ENCODE measurements at places on chromosomes 5 and 9.
A peak's percentile ranks its signal among the peaks of the same experiment; 100 is the strongest.

DNA sequence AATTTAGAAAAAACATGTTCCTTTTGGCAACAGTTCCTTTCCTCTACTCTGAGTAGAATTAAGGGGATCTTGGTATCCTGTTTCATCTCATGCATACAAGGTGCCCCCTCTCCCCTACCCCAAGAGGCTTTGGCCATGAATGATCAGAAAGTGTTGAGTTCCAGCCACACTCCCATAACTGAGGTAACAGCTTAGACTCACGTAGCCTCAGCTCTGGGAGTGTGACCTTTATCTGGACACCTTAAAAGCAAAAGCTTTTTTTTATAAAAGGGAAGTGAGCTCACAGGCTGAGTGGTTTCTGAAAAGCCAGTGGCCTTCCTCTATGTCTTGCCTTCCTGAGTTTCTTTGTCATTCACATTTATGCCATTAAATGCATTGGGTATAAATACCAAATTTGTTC is 900 bp upstream of the HAVCR2 start:
- no peak for DNase-seq

- no peak for DNase-seq
Measured at GRCh38 chr9:128304971-128305288, 17.3 kb downstream of the TRUB2 start.

DNA sequence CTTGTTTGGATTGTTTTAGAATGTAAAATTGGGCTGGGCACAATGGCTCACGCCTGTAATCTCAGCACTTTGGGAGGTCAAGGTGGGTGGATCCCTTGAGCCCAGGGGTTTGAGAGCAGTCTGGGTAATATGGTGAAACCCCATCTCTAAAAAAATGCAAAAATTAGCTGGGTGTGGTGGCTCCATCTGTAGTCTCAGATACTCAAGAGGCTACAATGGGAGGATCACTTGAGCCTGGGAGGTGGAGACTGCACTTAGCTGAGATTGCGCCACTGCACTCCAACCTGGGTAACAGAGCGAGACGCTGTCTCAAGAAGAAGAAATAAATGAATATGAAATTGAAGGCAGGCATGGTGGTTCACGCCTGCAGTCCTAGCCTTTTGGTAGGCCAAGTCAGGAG is 21.3 kb downstream of the MAML1 start:
- no peak for DNase-seq

DNA sequence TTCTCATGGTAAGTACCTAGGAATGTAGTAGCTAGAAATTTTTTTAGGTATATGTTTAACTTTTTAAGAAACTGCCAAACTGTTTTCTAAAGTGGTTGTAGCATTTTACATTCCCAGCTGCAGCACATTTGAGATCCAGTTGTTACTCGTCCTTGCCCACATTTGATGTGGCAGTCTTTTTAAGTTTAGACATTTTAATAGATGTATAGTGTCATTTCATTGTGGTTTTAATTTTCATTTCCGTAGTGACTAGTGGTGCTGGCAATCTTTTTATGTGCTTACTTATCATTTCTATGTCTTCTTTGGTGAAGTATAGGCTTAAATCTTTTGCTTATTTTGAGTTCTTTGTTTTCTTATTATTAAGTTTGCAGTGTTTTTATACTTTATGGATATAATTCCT is 171.6 kb downstream of the GAS1 start:
- no peak for DNase-seq

- DNase-seq: no peak
Measured at GRCh38 chr5:176446884-176447590, 1.1 kb upstream of the FAF2 start.

GRCh38 chr5:93221773-93222172 is 359.2 kb downstream of the NR2F1-AS1 start:
- DNase-seq: no peak

DNA sequence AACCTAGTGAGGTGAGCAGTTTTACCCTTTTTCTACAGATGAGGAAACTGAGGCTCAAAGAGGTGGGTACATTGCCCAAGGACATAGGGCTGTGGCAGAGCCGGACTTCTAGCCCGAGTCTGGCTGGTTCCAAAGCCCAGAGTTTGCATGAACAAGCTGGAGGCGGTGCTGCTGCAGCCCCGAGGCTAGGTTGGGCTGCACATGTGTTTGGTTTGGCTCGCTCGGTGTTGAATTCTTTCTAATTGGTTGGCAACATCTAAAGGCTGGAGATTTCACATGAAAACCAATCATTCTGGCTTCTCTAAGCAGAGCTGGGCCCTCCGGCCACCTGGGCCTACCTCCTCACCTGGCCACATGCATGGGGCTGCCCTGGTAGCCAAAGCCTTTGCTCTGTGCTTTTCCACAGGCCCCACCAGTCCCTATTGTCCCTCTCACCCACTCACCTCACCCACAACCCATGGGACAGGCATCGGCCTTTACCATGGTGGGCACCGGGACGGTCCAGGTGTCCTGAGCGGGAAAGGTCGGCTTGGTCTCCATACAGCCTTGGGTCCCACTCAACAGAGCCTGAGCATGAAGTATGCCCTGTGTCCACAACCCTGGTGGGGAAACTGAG is 262.3 kb downstream of the NSG2 start:
- DNase-seq: no peak

DNA sequence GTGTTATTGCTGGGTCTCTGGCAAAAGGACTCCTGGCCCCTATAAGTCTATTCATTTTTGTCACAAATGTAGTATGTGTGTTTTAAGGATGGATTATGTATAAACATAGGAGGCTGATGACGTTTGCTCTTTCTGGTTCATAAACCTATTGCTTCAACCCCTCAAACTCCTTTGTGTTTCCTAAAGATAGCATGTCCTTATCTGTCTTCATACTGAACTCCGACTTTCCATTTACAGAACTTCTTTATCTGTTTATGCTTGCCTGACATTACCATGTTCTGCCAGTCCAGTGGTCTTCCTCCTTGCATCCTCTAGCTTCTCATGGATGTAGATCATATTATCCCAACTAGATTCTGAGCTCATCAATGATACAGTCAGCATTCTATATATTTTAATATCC is 46.1 kb downstream of the ARHGEF28 start:
- no peak for DNase-seq

DNA sequence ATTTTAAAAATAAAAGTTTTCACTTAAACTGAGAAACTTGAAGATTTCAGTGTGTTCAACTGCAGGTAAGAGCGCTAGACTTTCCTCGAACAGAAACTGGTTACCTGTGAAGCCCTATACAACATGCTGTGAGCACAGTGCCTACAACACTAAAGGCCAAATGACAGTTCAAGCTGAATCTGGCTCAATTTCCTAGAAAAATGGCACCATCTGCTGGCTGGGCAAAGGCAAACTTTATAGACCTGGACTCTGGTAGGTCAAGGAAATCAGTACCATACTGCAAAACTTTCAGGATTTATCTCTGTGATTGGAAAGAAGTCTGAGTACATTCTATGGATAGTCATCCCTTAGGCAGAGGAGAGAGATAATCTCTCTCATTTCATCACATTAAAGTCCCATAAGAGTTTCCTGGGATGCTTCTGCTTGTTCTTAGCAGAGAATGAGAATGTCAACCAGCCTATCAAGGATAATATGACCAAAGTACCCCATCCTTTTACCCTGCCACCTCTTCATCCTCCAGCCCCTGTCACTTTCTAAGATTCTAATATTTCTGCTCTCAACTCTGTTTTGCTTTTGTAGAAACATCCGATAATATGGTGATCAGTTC is 31.8 kb upstream of the FOXB2 start:
- peak; percentile 17 for DNase-seq

- DNase-seq: no peak
Measured at GRCh38 chr5:72767289-72768010, 49.0 kb upstream of the TNPO1 start.

DNA sequence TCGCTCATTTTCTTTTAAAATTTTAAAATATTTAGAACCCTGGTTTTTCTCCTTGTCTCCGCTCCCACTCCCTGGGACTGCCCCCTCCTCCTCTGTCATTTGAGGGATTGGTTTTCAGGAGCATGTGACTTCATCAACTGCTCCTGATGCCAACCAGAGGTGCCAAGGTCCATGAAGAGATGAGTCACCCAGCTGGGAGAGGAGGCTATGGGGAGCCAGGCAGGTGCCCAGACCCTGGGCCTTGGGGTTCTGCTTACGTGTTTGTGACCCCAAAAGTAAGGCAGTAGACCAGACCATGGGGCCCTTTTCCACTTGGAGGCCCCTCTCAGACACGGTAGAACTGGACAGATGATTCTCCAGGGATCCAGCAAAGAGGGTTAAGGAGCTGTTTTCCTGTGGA is 167.0 kb downstream of the FGF18 start:
- no peak for DNase-seq

DNA sequence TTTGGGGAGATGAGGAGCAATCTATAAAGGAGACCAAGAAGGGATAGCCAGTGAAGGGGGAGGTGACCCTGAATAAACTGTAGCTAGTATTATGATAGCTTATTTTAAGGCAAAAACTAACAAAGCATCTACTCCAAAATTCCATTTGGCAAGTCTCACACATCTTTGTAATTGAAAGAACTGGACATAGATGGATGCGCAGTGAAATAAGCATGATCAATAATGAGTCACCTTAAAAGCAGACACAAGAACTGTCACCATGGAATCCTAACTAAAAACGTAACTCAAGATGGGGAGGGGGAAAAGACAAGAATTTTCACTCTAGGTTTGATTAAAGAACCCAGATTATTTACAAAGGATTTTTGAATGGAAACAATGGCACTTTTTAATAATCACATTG is 164.5 kb downstream of the MED27 start:
- DNase-seq: no peak

Data from C1 segment of cervical spinal cord (tissue), 14 donors.